ENCODE measurements at places on chromosomes 7 and 10.

GRCh38 chr7:90536449-90536848 lies 59.7 kb upstream of the CDK14 start:
- no peak for DNase-seq

DNA sequence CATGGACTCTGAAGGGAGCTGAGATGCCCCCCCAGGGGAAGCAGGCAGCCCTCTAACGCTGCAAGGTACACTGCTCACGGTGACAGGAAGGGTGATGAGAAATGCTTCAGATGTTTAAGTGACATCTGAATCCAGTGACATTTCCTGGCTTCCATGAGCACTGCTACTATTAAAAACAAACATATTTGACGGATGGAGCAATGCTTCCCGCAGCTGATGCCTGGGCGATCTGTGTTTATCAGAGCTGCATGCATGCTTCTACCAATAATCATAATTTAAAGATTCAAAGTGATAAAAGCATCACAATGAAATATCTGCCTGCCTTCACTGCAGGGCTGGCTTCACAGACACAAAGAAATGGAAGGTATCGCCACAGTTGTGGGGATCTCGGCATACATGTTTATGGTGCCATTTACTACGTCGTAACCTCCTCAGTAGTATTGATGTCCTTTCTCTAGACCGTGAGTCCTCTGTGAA lies 66.1 kb upstream of the AOAH start:
- DNase-seq: no peak

DNA sequence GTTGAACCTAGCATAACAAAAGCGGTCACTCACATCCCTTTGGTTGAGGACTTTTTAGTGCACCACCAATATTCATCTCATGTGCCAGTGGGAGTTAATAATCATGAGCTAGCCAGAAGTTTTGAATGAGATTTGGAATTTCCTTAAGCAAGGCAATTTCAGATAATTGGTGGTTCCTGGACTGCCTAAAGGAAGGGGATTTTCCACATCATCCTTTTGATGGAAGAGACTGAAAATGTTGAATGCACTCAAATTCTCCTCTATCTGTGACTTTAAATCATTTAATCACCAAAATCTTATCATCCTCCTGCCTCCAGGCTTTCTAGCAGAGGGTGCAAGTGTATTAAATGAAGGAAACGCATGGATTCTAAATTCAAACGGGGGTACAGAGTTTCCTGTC lies 260.7 kb downstream of the CCDC3 start:
- no peak for DNase-seq

GRCh38 chr7:7212612-7213011 lies 30.3 kb downstream of the C1GALT1 start:
- no peak for DNase-seq

GRCh38 chr7:110721395-110721794 lies 369.5 kb upstream of the LRRN3 start:
- no peak for DNase-seq

GRCh38 chr10:93849593-93849992 lies 44.2 kb upstream of the SLC35G1 start:
- DNase-seq: no peak

DNA sequence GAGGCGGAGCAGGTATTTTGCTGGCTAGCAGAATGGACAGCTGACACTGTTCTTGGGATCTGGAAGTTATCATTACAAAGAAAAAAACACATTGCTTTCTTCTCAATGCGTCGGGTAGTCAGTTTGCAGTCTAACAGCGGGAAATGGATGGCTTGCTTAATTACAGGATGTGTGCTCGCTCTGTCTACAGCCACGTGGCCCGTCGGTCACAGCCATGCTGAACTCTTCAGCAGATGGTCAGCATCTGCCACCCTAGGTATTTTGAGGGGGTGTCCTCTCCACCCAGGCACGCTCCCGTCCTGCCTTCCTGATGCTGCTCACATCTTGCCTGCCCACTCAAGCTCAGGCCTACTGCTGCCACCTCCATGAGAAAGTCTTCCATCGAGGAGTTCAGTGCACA lies 20.4 kb upstream of the INMT start:
- DNase-seq: no peak

GRCh38 chr10:127450644-127451043 lies 98.5 kb upstream of the NPS start:
- DNase-seq: no peak

DNA sequence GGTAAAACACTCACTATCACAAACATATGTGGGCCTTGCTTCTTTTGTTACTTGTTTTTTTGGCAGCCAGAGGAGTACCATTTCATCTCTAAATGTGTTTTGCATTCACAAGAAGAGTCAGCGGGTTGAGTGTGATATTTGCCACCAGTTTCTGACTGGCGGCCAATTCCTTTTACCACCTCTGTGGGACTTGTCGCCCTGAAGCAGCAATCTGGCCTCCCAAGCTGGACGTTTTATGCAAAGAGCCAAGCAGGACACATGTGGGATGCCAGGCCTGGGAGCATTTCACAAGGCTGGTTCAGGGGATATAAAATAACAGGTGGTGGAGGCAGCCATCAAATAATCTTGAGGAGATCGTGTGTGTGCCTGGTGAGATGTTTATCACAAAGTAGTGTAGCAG lies 61.8 kb upstream of the TRIL start:
- no peak for DNase-seq

DNA sequence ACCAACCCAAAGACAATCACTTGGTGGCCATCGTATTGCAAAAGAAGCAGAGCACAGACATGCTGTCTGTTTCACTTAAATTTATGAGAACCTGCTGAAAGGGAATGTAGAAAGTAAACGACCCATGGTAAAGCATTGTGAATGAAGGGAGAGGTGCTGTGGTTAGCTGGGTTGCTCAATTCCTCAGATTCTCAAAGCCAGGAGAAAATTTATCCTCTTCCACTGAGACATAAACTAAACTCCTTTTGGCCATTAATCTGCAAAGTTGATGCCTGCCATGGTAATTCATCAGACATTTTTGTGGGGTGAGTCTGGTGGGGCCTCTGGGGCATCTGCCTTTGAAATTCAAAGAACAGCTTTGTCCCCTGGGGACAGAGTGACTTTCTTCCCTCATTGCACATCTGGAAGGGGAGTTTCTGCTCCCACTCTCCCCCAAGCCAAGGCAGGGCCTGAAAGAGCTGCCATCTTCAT lies 951.0 kb downstream of the LRMDA start:
- no peak for DNase-seq

DNA sequence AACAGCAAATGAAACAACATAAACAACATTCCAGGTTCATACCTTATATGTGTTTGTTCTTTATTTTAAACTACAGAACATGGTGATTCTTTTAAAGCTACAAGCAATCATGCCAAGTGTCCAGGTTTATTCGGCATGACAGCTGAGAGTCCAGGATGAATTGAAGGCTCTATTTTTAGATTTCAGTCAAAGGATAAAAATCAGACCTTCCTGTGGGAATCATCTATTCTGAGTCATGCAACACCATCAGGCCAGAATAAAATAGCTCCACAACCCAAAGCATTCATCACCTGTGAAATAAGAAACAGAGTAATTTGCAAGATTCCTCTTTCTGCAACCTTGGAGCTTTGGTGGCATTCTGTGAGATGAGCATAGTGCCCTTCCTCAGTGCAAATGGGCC lies 292.4 kb upstream of the MYO3A start:
- no peak for DNase-seq

GRCh38 chr7:25567430-25567829 lies 339.1 kb upstream of the NPVF start:
- no peak for DNase-seq

- DNase-seq: no peak
These were observed 700 bp downstream of the SMC3 start for GRCh38 chr10:110568055-110568735.

DNA sequence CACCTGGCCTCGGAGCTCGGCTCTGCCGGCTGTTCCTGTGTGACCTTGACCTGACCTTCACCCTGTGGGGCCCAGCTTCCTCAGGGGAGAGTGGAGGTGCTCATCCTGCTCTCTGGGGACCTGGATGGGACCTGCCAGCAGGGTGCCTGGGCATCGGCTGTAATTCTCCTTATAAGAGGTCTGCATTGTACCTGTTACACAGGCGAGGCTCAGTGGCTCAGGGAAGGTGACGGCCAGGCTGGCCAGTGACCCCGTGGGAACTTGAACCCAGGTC lies 29.0 kb downstream of the RET start:
- DNase-seq: no peak

- DNase-seq: no peak
These were observed 301.9 kb upstream of the PRKCQ start for GRCh38 chr10:6881987-6882386.

- no peak for DNase-seq
These were observed 113.9 kb downstream of the ABLIM1 start for GRCh38 chr10:114544045-114544659.

DNA sequence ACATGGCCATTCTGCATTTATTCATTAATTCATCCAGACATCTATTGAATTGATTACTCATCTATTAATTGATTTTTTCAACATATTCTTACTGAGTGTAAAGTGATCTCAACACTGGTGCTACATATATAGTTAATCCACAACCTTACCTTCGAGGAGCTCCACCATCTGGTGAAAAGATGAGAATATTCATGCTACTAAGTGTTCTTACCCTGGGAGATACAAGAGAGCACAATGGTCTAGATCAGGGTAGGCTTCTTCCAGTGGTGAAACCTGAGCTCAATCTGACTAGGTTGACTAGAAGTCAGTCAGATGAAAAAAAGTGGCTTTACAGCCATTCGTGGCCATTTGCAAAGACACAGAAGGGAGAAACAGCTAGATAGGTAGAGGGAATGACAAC lies 507.4 kb downstream of the ANKRD7 start:
- DNase-seq: no peak

- no peak for DNase-seq
These were observed 2.2 kb upstream of the EPC1 start for GRCh38 chr10:32349199-32349585.

GRCh38 chr7:27434756-27435400 lies 192.3 kb downstream of the EVX1 start:
- DNase-seq: no peak

DNA sequence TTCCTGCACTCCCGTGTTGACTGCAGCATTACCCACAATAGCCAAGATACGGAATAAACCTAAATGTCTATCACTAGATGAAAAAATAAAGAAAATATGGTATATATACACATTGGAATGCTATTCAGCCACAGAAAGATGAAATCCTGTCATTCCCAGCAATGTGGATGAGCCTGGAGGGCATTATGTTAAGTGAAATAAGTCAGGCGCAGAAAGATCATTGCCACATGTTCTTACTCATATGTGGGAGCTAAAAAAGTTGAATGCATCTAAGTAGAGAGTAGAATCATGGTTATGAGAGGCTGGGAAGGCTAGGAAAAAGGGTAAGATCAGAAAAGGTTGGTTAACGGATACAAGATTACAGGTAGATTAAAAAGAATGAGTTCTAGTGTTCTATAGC lies 219.1 kb upstream of the MKI67 start:
- DNase-seq: no peak

- no peak for DNase-seq
These were observed 12.2 kb downstream of the PLXDC2 start for GRCh38 chr10:19828278-19829049.

GRCh38 chr7:29109899-29110298 lies 36.4 kb downstream of the CPVL start:
- DNase-seq: no peak

DNA sequence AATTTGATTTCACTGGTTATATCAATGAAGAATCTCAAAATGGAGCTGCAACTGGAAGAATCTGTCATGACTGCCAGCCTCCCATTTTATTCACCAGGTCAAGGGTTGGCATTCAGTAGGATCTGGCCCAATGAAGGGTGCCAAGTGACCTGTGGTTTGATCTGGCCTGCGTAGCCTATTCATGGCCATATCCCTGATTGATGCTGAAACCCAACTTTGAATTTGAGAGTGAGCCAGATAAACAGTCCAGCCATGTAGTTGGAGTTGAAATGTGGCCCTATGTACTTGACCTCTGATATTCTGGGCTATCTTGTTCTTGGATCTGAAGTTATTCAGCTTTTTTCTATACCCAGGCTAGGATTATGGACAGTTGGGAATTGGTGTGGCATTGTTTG lies 1.5 kb downstream of the MKLN1 start:
- DNase-seq: no peak

DNA sequence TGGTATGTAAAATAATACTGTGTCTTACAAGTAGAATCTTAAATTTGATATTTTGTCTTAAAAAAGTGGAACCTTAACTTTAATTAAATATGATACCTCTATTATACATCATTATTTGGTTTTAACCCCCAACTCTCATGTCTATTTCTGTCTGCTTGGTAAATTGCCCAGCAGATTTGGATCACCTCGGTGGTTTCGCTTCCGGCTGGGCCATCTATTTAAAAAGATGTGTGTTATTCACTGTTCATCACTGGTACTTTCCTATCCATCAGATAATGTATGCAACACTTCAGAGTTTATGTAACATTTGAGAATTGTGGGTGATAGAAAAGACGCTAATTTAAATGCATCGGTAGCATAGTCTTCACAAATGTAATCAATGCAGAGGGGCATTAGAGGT lies 119.7 kb downstream of the SND1 start:
- no peak for DNase-seq
